ENCODE measurements at places on chromosomes 2 and 18.

DNA sequence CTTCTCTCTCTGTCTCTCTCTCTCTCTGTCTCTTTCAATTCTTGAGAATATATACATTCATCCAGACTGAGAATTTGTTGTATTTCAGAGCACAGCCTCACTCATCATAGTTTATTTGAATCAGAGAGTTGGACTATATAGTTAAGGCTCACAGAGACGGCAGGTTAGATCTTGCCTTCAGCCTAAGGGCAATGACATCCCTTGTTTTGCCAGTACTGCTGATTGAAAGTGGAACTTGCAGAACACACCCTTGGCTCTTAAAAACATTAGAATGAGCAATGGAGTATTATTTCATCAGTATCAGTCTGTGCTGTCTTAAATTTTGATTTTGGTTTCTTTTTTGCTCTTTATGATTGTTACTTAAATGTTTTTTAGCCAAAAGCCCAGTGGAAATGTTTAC lies 62.0 kb upstream of the DSG1 start:
- no peaks in the 10 kb centered on the region for H3K36me3 ChIP-seq
- no peaks in the 10 kb centered on the region for H3K27me3 ChIP-seq
- DNase-seq: no peak
- H3K4me3 ChIP-seq: no peak overlapping the region

GRCh38 chr2:26011609-26011989 lies 22.3 kb upstream of the RAB10 start:
- no peak overlapping the region for H3K27ac ChIP-seq
- no peak overlapping the region for H3K4me3 ChIP-seq

GRCh38 chr2:202034249-202035088 lies 814 bp downstream of the FZD7 start:
- DNase-seq: peak; percentile 36
- H3K27me3 ChIP-seq: peaks cover 23% of the 10 kb centered on the region
- H3K4me1 ChIP-seq: peaks cover 12% of the 10 kb centered on the region

DNA sequence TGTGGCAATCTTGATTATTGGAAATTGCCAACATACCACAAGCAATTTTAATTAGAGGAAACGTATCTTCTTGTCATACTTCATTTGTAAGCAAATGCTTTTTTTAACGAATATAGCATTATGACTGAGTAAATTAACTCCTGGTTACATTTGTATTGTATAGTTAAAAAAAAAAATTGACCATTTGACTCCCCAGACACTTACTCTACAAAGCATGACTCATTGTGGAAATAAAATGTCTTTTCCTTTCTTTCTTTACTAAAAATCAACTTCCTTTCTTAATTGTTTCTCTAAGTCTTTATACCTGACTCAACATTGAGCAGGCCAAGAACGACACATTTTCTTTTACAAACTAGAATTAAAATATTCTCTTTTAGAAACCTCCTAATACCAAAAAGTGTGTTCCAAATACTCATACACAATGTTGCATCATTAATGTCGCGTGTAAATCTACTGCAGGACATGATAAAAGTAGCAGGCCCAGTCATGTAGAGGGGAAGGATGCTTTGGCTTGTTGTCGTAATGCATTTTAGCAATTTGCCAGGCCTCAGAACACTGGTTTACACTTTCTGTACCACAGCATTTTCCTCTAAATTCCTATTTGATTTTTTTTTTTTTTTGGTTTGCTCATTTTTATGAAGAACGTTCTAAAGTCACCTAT lies 349.6 kb upstream of the KCNH7 start:
- H3K27me3 ChIP-seq: no peaks in the 10 kb centered on the region
- no peak overlapping the region for H3K27ac ChIP-seq
- H3K36me3 ChIP-seq: no peaks in the 10 kb centered on the region
- no peaks in the 10 kb centered on the region for H3K4me1 ChIP-seq

- no peaks in the 10 kb centered on the region for H3K36me3 ChIP-seq
- H3K27me3 ChIP-seq: no peaks in the 10 kb centered on the region
- no peak overlapping the region for H3K27ac ChIP-seq
- no peaks in the 10 kb centered on the region for H3K4me1 ChIP-seq
These were observed 17.8 kb downstream of the MYO1B start for GRCh38 chr2:191263050-191263449.

- no peak overlapping the region for H3K27ac ChIP-seq
- no peaks in the 10 kb centered on the region for H3K27me3 ChIP-seq
- H3K4me1 ChIP-seq: peaks cover 36% of the 10 kb centered on the region
These were observed 33.1 kb upstream of the TTC39C start for GRCh38 chr18:23981369-23981980.

DNA sequence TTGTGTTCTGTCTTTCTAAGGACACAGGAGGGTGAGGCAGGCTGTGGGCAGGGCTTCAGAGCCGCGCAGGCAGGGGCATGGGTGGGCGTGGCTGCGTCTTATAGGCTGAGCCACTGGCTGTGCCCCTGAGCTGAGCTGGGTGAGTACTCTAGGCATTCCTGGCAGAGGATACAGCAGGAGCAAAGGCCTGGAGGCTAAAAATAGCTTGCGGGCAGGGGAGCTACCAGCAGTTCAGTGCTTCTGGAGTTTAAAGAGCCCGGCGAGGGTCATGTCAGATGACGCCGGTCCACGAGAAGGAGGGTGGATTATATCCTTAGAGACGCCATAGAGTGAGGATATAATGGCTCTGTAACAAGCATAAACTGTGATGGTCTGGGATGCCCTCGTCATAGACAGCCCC lies 31.5 kb upstream of the PDIA6 start:
- no peaks in the 10 kb centered on the region for H3K4me1 ChIP-seq
- no peak for DNase-seq
- H3K36me3 ChIP-seq: peaks cover 1% of the 10 kb centered on the region
- H3K27me3 ChIP-seq: peaks cover 14% of the 10 kb centered on the region
- no peak overlapping the region for H3K4me3 ChIP-seq

GRCh38 chr2:45331410-45331786 lies 279.7 kb downstream of the SRBD1 start:
- DNase-seq: no peak
- H3K27ac ChIP-seq: no peak overlapping the region

GRCh38 chr18:21270453-21270852 lies 28.4 kb downstream of the GREB1L start:
- no peaks in the 10 kb centered on the region for H3K36me3 ChIP-seq
- H3K4me1 ChIP-seq: no peaks in the 10 kb centered on the region
- DNase-seq: no peak
- peaks cover 4% of the 10 kb centered on the region for H3K27me3 ChIP-seq

DNA sequence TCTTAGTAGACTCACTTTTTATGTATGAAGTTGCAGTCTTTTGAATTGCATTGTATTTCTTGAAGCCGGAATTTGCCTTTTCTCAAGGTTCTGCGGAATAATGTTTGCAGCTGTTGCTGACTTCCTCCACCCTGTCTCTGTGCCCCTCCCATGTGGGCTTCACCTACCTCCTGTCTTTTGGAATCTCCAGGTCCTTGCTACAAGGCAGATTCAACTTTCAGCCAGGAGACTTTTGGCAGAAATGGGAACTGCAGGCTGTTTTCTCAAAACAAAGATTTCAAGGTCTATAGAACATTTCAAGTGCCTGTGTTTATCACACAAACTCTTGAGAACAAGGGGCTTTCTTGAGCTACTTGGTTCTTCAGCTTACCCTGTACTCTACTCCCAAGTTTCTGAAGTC lies 25.6 kb downstream of the ZNF236 start:
- H3K27me3 ChIP-seq: no peaks in the 10 kb centered on the region
- H3K36me3 ChIP-seq: peaks cover 17% of the 10 kb centered on the region
- no peak overlapping the region for H3K27ac ChIP-seq
- peaks cover 12% of the 10 kb centered on the region for H3K4me1 ChIP-seq

DNA sequence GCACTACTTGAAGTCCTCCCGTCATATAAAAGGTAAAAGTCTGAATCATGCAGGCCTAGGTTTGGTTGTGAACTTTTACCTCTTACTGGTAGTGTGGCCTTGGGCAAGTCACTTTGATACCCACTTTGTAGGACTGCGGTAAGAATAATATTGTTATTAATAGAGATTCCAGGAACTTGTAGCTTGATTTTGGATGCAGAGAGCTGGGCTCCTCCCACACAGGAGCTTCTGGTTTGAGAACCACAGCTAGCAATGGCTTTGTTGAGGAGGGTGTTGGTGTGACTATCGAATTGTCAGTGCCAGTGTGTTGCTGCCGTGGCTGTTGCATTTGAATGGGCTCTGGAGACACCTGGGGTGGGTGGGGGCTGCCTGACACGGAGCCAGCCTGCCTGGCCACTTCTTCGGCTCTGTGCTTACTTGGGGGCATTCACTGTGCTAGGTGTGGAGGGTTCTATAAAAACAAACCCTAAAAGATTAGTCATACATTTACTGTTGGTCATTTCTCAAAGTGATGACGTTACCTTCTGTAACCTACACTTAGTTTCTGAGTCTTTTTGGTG lies 38.5 kb downstream of the ASAP2 start:
- no peak overlapping the region for H3K4me3 ChIP-seq
- H3K36me3 ChIP-seq: no peaks in the 10 kb centered on the region
- H3K27ac ChIP-seq: no peak overlapping the region
- no peaks in the 10 kb centered on the region for H3K4me1 ChIP-seq

DNA sequence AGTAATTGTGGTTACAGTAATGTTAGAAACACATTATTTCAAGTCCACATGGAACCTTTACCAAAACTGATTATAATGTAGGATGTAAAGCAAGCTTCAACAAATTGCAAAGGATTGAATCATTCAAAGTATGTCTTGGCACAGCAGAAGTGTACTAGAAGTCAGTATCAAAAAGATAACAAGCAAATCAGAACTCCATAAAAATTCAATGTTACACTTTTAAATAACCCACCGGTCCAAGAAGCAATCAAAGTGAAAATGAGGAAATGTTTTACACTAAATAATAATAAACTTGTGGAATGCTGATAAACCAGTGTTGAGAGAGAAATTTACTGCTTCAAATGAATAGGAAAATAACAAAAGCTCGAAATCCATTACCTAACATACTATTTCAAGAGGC lies 47.7 kb downstream of the TTC21B start:
- H3K36me3 ChIP-seq: peaks cover 54% of the 10 kb centered on the region
- H3K4me3 ChIP-seq: no peak overlapping the region
- H3K27ac ChIP-seq: no peak overlapping the region
- no peak for DNase-seq

DNA sequence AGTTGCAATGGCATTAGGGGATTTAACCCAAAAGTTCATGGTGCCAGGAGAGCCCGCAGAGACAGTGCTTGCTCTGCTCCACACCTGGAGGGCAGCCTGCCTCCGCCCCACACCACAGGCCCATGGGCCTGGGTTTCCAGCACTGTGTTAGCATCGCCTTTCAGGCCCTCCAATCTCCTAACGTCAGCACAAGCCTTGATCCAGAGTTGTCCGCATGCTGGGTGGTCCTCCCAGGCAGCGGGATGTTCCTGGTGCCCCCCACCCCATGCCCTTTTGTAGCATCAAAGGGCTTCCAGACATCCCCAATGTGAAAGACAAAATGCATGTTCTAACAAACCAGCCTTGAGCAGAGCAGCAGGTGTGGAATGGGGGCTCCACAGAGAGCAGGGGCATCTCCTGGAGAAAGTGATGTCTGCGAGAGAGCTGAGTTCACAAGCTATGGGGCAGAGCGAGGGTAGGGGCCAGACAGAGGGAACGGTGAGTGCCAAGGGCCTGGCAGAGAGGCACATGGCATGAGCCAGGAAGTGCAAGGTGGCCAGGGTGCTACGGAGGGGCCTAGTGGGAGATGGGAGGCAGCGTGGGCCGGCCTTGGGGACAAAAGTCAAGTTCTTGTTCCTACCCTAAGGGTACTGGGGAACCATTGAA lies 119.2 kb downstream of the CYP26B1 start:
- no peak overlapping the region for H3K27ac ChIP-seq
- no peak for DNase-seq
- H3K4me1 ChIP-seq: no peaks in the 10 kb centered on the region
- H3K27me3 ChIP-seq: peaks cover 2% of the 10 kb centered on the region

GRCh38 chr2:12716032-12716281 lies 779 bp upstream of the TRIB2 start:
- peak; percentile 72 for DNase-seq
- H3K27ac ChIP-seq: peak overlapping the region; percentile 88
- H3K4me1 ChIP-seq: peaks cover 41% of the 10 kb centered on the region
- H3K4me3 ChIP-seq: peak overlapping the region; percentile 91
- no peaks in the 10 kb centered on the region for H3K27me3 ChIP-seq

DNA sequence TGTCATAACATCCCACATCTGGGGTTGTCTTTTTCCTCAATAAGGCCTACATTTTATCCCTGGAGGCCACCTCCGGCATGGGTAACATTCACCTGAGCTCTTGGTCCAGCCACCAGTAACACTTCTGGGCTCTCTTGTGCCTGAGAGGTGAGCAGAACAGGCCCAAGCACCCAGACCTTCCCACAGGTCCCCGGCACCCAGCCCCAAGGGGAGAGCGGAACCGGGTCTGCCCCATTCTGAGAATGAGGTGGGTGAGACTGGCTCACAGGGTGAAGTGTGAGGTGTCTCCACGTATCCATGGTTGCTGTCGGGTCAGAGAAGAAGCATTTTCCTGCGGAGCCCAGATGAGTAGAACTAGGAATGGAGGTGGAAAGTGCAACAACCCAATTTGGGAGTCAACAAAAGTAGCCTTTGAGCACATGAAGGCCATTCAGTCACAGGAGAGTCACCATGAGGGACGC lies 496.7 kb upstream of the MYT1L start:
- no peaks in the 10 kb centered on the region for H3K4me1 ChIP-seq
- no peak for DNase-seq
- no peak overlapping the region for H3K27ac ChIP-seq

DNA sequence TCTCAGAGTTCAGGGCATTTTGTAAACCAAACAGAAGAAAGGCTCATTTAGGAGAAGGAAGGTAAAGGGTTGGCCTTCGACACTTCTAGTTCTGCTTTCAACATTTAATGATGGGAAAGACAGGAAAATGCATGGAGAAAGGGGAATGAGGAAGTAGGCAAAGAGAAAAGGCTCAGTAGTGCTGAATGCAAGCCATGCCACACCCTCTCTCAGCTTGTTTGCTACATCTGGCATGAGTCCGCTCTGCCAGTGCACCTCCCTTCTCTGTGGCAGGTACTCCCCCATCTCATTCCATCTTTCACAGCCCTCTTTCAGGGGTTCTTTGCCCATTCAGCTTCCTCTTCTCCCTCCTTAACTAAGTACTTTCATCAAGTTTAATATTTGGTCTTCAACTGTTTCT lies 120.9 kb upstream of the ITGB6 start:
- H3K36me3 ChIP-seq: peaks cover 10% of the 10 kb centered on the region
- H3K4me1 ChIP-seq: peaks cover 27% of the 10 kb centered on the region
- no peak overlapping the region for H3K4me3 ChIP-seq
- no peak for DNase-seq

- no peak overlapping the region for H3K27ac ChIP-seq
- no peaks in the 10 kb centered on the region for H3K27me3 ChIP-seq
- H3K4me3 ChIP-seq: no peak overlapping the region
- no peaks in the 10 kb centered on the region for H3K36me3 ChIP-seq
- DNase-seq: no peak
These were observed 251.3 kb downstream of the DLGAP1 start for GRCh38 chr18:4203568-4204437.

GRCh38 chr2:160139991-160140390 lies 60.1 kb downstream of the ITGB6 start:
- no peaks in the 10 kb centered on the region for H3K36me3 ChIP-seq
- no peak for DNase-seq
- H3K4me3 ChIP-seq: no peak overlapping the region
- H3K4me1 ChIP-seq: no peaks in the 10 kb centered on the region
- no peak overlapping the region for H3K27ac ChIP-seq

GRCh38 chr2:239965318-239965717 lies 59.8 kb downstream of the NDUFA10 start:
- no peaks in the 10 kb centered on the region for H3K4me1 ChIP-seq
- H3K27ac ChIP-seq: no peak overlapping the region
- peaks cover 93% of the 10 kb centered on the region for H3K36me3 ChIP-seq
- no peak overlapping the region for H3K4me3 ChIP-seq
- no peak for DNase-seq
- no peaks in the 10 kb centered on the region for H3K27me3 ChIP-seq

GRCh38 chr2:10374362-10374943 lies 71.7 kb downstream of the HPCAL1 start:
- no peak for DNase-seq
- H3K27me3 ChIP-seq: no peaks in the 10 kb centered on the region
- H3K4me1 ChIP-seq: peaks cover 72% of the 10 kb centered on the region
- peak overlapping the region; percentile 86 for H3K27ac ChIP-seq
- H3K36me3 ChIP-seq: peaks cover 2% of the 10 kb centered on the region

All from activated B cell treated with CpG ODN at 0.5 μM for 24 hours (primary cell).